Right renal cortex interstitium (tissue), 3 donors: ENCODE measurements at places on chromosomes 2 and 18.

- DNase-seq = no peak
These were observed 315.1 kb downstream of the MTX2 start for GRCh38 chr2:176584333-176584732.

- DNase-seq = no peak
These were observed 46.6 kb downstream of the BCL2L11 start for GRCh38 chr2:111167076-111167862.

GRCh38 chr2:207459990-207460757 is 69.6 kb upstream of the CREB1 start:
- DNase-seq = no peak

DNA sequence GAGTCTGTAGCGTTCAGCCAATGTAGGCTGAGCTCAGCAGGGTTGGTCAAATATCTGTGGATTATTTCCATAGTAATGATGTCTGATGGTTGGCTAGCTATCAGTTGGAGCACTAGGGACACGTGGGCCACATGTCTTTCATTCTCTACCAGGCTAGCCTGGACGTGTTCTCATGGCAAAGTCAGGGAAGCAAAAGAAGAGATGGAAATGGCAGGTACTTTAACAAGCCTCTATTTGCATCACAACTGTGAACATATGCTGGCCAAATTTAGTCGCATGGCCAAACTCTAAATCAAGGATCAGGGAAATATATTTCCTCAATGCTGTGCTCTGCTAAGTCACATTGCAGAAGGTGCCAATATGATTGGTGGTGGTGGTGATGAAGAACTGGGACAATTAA is 371.6 kb upstream of the CHST9 start:
- no peak for DNase-seq

DNA sequence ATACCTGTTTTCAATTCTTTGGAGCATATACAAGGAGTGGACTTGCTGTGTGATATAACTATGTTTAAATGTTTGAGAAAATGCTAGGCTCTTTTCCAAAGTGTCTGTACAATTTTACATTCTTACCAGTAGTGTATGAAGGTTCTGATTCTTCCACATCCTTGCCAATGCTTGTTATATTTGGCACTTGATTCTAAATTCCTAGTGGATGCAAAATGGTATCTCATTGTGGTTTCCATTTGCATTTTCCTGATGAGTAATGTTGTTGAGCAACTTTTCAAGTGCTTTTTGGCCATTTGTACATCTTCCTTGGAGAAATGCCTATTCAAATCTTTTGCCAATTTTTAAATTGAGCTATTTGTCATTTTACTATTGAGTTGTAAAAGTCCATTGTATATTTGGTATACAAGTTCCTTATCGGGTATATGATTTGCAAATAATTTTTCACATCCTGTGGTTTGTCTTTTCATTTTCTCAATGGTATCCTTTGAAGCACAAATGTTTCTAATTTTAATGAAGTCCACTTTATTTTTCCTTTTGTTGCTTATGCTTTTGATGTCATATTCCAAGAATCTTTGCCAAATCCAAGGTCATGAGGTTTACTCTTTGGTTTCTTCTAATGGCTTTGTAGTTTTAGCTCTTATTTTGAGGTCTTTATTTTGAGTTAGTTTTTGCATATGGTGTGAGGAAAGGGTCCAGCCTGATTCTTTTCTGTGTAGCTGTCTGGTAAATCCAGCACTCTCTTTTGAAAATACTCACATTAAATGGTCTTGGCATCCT is 33.2 kb upstream of the CWC22 start:
- DNase-seq = no peak

- DNase-seq = no peak
These were observed 280.3 kb upstream of the NRP2 start for GRCh38 chr2:205402011-205402410.

- DNase-seq = no peak
These were observed 10.1 kb upstream of the LCLAT1 start for GRCh38 chr2:30436859-30437435.

DNA sequence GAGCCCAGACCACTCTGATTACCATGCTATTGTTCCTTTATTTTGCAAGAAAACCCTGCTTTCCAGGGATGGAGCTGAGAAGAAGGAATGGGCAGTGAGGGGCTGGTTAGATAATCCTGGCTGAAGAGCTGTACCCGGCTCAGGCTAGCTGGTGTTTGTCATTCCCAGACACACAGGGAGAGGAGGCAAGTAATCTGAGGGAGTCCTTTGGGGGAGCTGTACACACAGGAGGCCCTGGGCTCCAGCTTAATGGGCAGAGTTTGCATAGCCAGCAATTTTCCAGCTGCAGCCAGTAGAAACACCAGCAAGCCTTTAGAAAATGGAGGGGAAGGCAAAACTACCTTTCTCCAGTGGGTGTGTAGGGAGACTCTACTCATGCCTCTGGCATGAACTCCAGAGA is 259.3 kb downstream of the SOX11 start:
- no peak for DNase-seq

DNA sequence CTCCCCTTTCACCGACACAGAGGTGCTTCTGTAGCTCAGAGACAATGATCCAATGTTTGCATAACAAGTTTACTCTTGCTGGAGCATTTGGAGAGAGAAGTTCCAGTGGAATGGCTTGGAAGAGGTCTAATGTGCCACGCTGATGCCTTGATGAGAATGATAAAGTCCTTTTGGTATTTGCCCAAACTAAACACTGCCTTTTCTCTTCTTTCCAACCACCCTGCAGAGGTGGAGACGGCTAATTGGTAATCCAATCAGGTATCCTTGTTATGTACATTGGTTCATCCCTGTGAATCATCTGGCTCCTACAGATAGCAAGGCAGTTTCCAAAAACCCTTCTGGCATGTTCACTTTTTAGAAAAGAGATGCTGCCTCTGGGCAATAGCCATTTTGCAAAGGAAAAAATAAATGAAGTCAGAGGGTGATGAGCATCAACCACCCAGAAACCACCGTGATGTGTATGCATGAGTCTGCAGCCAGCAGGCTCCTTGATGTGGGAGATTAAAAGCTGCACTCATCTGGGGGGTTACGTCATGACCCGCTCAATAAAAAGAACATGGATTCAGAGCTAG is 40.6 kb downstream of the KIAA2012 start:
- DNase-seq = no peak

DNA sequence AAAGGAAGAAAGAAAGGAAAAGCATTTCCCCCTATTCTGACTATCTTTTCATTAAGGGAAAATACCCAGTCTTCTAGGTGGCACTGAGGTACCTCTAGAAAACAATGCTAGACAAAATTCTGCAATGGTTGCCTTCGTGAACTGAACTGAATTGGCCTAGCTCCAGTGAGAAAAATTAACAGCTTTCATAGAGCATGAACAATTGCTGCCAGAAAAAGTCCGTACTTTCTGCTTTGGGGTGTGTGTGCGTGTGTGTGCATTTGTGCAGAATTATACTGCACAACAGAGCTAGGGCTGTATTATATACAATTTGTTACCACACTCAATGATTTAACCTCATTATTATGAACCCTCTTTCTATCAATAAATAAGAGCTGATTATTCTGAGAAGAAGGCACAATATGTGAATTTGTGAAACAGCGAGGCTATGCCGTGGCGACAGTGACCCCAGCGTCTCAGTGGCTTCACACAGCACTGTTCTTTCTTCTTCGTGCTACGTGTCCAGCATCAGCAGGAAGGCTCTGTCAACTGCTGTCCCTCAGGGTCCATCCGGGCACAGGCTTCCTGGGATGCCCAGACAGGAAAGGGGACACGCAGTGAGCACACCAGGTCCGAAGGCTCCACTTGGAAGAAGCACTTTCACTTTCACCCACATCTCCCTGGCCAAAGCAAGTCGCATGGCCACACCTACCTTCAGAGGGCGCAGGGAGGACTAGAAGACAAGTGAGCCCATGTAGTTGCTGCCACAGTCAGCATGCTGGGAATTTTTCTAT is 47.5 kb downstream of the PTGR3 start:
- DNase-seq = no peak

DNA sequence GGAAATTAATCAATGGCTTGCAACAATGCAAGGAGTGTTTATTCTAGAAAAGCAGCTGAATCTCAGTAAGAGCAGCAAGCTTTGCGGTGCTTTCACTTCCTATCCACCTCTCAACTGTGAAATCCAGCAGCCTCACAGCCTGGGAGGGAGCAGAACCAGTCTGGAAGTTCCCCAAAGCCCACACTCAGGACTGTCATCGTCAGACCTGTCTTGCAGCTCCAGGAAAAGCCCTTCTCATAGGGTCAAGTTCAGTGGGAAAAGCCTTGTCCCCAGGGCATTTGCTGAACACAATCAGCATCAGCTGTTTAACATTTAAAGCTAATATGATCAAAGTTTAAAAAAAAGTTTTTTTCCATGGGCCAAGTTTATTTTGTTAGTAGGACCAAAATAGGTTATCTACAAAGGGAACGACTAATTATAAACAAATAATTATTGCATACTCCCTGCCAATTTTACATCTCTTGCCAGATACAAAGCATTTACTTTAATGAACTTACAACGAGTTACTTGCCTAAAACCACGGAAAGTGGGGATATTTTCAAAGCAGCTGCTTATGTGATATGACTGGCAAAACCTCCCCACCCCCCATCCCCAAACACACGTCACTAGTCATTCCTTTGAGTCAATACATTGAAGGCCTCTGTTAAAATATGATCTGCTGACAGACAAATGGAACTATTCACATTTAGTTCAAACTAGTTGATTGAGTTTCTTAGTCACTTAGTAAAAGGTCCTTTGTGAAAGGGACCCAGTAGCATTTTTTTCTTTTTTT is 36.8 kb downstream of the PARD6G start:
- no peak for DNase-seq

GRCh38 chr2:168766600-168766999 is 35.8 kb upstream of the NOSTRIN start:
- DNase-seq = no peak

GRCh38 chr2:219327719-219328118 is 4.8 kb downstream of the RESP18 start:
- DNase-seq = no peak

DNA sequence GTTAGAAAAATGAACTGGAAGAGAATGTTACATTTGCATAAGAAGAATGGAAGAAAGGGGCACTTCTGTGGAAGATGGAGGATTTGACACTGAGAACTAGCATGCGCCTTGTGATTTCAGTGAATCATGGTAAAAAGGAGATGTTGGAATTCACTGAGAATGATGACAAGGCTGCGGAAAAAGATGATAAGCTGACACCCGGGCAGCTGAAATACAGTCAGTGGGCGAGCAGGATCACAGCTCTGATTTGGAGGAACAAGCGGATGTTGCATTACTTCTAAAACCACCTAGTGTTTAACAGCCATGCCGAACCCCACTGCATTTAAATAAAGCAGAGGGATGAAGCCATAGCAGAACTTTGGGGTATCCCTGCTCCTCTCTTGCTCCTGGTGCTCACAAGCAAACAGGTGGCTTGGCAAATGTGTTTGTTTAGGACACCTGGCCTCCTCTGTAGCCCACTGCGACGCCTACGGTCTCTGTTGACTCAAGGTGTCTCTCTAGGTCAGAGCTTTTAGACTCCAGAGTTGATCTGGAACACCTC is 134.9 kb downstream of the NDUFA10 start:
- no peak for DNase-seq

DNA sequence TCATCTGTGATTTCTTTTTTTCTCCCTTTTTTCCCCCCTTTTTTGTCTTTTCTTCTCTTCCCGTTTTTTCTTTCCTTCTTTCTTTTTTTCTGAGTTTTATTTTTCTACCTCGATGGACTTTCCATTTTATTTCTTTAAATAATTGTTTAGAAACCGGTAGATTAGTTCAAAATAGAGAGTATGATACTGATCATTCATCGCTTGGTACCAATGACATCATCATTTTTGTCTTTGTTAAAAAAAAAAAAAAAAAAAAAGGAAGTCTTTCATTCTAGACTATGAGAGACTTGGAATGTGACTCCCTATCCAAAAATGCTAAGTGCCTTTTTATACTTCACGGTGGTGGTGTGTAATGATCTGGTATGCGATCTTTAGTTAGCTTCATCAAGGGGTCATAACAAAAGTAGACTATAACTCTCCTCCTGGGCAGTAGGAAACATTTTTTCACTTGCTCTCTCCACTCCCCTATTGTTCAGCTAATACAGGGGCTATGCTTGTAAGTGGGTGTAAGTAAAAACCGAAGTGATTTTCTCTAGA is 1517.5 kb upstream of the ZEB2 start:
- no peak for DNase-seq

GRCh38 chr18:45275367-45276113 is 339.7 kb upstream of the SLC14A2 start:
- no peak for DNase-seq

- DNase-seq = no peak
These were observed 10.6 kb downstream of the POU3F3 start for GRCh38 chr2:104864280-104865095.

DNA sequence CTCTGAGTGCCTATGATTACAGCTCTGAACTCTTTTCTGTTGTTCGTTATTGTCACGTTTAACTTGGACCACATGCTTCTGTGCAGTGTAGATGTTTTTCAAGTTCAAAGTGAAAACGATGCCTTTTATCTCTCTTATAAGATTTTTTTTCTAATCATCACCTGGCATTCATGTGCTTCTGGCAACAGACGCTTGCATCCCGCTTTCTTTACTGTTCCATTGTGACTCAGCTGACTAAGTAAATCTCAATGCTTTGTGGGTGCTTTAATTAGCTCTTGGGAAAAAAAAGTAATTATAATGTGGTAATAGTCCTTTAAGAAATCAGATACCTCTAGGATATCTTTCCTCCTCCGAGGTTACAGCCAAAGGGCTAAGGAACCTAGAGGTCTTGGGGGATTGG is 31.2 kb upstream of the RMP24 start:
- DNase-seq = no peak
